PC-3 (cell line): ENCODE measurements at places on chromosomes 16 and 17.

- DNase-seq: no peak
Observed at GRCh38 chr17:69762359-69762758, 312.7 kb upstream of the KCNJ16 start.

GRCh38 chr17:17356149-17356930 lies 53.2 kb downstream of the NT5M start:
- DNase-seq: peak; percentile 94

DNA sequence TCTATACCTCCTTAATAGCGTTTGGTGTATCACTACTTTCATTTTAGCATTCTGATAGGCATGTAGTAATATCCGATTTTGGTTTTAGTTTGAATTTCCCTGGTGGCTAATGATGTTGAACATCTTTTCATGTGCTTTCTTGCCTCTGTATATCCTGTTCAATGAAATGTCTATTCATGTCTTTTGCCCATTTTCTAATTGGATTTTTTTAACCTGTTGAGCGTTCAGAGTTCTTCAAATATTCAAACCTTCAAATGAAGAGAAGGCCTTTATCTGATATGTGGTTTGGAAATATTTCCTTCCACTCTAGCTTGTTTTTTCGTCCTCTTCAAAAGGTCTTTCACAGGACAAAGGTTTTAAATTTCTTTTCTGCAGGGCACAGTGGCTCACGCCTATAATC lies 2.4 kb upstream of the NME1 start:
- DNase-seq: no peak

- DNase-seq: no peak
Observed at GRCh38 chr16:51723036-51723724, 572.1 kb upstream of the SALL1 start.

GRCh38 chr16:63005356-63005755 lies 969.1 kb upstream of the CDH8 start:
- DNase-seq: no peak

DNA sequence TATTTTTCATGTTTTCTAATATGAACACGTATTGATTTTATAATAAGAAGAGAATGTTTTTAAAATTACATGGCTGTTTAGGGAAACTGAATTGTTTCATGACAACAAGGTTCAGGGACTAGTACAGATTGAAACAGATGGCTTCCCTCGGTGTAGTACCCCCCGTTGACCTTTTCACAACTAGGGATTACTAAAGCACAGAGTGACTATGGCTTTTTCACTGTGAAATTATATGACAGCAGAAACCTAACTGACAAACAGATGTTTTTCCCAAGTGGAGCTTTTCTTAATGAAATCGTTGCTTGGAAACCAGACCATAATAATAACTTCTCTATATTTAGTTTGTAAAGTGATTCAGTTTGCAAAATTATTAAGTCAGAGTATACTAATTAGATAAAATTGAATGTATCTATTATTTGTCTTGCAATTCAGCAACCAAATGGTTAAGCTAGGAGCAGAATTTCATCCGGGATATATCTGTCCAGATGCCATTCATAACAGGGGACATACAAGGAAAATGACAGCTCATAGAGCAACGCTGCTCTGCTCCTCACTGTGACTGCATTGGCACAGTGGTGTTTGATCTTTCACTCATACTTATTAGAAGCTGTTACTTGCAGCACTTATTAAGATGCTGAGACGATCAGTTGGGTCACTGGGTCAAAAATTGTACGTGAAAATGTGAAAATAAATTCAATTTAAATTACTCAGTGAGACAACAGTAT lies 111.7 kb downstream of the TANGO6 start:
- no peak for DNase-seq

DNA sequence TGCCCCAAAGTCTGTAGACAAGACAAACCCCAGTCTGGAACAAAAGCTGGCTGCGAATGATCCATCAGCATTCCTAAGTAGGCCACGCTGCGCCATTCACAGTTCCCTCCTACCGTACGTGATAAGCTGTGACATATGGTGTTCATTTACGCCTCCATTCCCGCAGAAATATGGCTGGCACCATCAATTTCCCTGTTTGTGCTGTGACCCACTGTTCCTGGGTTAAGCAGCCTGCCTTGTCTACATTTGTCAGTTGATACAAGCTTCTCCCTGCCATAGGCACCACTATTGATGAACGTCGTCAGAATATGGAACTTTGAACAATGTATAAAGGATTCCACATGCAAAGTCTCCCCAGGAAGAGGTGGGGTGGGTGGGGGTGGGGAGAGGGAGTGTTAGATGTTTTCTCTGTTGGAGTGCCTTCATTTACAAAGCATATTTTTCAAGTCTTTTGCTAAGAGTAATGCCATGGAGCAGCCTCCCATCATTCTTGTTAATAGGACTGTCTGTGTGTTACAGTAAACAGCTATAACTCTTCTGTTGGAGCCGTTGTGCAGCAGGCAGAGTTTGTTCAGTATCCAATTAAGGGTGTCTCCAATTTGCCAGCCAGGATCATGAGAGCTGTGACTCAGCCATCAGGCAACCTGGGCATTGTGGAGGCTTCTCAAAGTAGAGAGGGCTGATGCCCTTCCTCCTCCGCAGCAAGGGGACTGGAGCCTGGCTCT lies 294.6 kb downstream of the TMEM114 start:
- DNase-seq: no peak

DNA sequence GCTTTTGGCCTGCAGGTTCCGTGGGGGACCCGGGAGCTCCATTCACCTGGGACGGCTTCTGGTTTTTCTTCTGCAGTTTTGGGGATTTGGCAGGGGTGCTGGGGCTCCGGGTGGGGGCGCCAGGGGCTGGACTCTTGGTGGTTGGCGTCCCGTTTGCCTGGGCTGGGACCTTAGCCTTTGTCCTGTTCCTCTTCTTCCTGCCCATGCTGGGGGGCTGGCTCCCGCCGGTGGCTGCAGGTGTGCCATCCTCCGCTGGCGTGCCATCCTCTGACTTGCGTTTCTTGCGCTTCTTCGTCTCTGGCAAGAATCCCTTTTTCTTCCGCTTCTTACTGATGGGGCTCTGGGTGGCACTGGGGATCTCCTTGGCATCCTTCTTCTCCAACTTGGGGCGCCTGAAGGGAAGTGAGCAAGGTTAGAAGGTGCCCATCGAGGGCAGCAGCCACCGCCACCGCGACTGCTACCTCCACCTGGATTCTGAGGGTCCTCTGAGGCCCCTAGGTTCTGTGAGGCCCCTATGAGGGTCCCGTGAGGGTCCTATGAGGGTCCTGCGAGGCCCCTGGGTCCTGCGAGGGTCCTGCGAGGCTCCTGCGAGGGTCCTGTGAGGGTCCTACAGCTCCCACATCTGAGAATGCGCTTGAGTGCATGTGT lies 15.5 kb downstream of the MYBBP1A start:
- no peak for DNase-seq

DNA sequence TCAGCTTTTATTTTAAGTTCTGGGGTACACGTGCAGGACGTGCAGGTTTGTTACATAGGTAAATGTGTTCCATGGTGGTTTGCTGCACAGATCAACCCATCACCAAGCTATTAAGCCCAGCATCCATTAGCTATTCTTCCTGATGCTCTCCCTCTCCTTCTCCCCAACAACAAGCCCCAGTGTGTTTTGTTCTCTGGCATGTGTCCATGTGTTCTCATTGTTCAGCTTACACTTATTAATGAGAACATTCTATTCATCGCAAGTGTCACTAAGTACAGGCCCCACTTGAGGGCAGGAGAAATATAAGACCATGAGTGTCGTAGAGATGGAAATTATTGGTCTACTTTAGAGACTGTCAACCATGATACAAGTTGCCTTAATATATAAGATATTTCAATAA lies 615.1 kb downstream of the CDH8 start:
- DNase-seq: no peak

DNA sequence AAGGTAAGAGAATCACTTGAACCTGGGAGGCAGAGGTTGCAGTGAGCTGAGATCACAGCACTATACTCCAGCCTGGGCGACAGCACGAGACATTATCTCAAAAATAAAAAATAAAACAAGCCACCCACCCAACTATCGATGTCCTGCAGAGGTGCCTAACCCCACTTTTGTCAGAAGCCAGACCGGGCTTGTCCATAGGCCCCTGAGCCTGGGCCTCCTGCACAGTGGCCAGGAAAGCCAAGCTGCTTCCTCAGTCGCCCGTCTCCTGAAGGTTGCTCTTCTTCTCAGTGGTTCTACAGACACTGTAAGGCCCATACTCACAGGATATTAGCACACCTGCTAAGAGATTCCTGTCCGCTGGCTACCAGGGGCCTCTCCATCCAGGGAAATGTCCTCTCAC lies 11.2 kb downstream of the CES2 start:
- DNase-seq: no peak

- DNase-seq: no peak
Observed at GRCh38 chr16:22786691-22787090, 27.3 kb upstream of the HS3ST2 start.

- no peak for DNase-seq
Observed at GRCh38 chr16:760065-760464, 469 bp upstream of the MSLN start.

DNA sequence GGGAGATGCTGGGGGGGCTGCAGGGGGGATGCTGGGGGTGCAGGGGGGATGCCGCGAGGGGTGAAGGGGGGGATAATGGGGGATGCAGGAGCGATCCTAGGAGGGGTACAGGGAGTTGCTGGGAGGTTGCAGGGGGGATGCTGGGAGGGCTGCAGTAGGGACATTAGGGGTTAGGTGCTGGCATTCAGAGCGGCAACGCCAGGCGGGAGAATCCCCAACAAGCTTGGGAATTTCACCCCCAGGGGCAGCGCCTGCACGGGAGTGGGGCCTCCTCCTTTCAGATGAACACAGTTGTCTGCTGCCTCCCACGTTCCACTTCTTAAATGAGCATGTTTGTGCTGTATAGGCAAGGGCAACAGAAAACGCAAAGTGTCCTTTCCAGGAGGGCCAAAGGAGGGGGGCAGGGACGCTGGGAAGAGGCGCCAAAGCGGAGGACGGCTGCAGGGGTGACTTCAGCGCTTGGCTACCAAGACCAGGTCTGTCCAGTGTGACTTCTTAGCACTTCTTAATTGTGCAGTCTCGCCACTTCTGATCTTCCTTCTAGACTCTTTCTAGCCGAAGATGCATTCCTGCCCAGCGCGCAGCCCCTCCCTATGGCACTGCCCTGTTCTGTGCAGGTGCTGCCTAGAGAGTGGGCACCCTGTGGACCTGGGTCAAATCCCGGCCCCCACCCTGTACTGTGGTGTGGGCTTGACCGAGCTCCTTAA lies 2.0 kb upstream of the SLC6A4 start:
- DNase-seq: no peak

- peak; percentile 35 for DNase-seq
Observed at GRCh38 chr17:42908872-42909700, 8.5 kb downstream of the G6PC1 start.

- no peak for DNase-seq
Observed at GRCh38 chr17:14428648-14429029, 127.8 kb downstream of the HS3ST3B1 start.

GRCh38 chr16:70696952-70697593 lies 11.2 kb upstream of the MTSS2 start:
- DNase-seq: peak; percentile 67

DNA sequence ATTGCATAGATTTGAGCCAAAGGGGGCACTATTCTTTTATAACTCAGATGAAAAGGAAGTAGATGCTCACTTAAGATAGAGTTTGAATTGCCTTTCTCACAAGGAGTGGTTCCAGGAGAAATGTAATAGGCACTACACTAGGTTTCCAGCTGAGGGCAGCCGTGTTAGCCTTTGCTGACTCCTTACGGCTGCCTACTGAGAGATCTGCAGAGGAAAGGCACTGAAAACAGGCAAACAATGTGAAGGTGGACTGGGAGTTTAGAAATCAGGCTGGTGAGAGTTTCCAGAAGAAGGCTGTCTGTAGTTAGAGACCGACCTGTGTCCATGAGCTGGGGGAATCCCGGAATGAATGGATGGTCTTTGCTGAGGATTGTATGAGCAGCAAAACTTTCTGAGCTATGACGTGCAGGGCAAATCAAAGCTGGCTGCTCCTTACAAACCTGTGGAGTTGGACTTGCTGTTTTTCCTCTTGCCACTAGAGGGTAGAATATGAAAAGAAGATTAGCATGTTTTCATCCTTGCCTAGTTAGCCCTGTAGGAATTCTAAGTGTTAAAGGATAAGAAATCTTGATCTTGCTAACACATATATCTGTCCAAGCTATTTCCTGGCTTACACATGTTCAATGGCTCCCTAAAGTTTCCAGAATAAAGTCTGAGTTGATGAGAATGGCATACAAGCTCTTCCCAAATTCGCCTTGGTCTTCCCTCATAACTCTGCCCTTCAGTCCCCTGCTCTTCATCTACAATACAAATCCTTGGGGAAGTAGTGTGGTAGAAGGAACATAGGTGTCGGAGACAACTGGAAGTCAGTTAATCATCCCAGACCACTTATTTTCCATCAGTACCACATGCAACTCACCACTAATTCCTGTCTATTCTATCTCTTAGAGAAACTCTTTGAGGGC lies 20.1 kb upstream of the TAOK1 start:
- DNase-seq: peak; percentile 74

- DNase-seq: peak; percentile 32
Observed at GRCh38 chr16:4293822-4294457, 21.1 kb upstream of the TFAP4 start.

GRCh38 chr17:67995570-67996263 lies 552 bp downstream of the C17orf58 start:
- DNase-seq: peak; percentile 34

- no peak for DNase-seq
Observed at GRCh38 chr16:83705856-83706255, 101.9 kb upstream of the HSBP1 start.

DNA sequence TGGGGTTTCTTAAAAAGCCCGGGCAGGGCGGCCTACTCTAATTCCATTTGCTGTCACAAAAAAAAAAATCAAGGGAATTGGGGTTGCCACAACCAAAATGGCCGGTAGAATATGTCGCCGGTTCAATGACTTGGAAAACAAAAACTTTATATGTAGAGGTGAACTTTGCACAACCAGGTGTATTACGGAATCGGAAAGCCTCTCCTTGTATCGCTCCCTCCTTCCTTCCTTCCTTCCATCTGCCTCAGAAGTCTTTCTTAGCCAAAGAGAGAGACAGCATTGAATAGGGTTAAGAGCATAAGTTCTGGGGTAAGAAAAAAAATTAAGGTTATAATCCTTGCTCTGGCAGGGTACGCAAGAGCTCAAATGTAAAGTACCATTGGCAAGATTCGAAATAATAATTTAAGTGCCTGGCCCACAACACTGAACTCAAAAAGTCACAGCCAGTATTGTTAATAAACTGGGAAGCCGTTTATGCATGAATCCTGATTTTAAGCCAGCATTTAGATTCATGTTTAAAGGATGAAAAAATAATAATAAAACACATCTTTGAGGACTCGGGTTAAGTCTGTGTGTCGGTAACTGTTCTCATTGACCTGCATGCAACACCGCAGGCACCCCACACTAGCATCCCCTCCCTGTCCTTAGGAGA lies 522 bp upstream of the GLG1 start:
- no peak for DNase-seq
